Activated CD4-positive, alpha-beta memory T cell treated with anti-CD3 and anti-CD28 coated beads, Interleukin-2, amount 10 ng/mL, durations not matched to agents 7 days and 5 days (primary cell): ENCODE measurements at places on chromosomes 2 and 18. TPM values are rescaled to one million over a fixed set of nuclear protein-coding genes. Genes with fewer than 3 reads are reported as not detected.

The INPP5D gene
- 157 TPM for total RNA-seq

The FMNL2 gene
- 1.0 TPM for total RNA-seq

The IL36A gene
- not detected for total RNA-seq

The KCNS3 gene
- total RNA-seq, result not detected

The THAP4 gene
- 31.9 TPM for total RNA-seq

The NEURL3 gene
- 1.0 TPM for total RNA-seq

The CGREF1 gene
- 1.2 TPM for total RNA-seq

The MAPRE3 gene
- 2.7 TPM for total RNA-seq

The ITGA4 gene
- total RNA-seq, result 265 TPM

The CACNB4 gene
- 0.28 TPM for total RNA-seq

The AOX1 gene
- total RNA-seq, result 0.05 TPM

DNA sequence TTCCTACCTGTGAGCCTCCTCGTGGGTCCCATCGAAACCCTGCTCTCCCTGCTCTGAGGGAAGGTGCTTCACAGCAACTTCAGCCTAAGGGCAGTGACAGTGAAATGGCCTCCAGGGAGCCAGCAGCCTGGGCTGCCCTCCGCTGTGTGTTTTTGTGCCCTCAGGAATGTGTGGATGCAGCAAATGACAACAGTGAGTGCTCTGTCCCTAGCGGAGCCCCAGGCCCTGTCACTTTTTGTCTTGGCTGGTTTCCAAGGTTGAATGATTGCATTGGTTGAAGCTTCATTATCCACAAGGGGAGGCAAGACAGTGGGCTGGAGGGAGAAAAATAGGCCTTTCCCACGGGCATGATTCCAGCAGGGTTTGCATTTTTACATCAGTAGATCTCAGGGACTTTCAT is 42.9 kb downstream of the STON1 start:
- H3K27me3 ChIP-seq, result no peaks in the 10 kb centered on the region
- peaks cover 4% of the 10 kb centered on the region for H3K36me3 ChIP-seq
- H3K4me3 ChIP-seq, result no peak overlapping the region
- H3K27ac ChIP-seq, result no peak overlapping the region

- no peak for DNase-seq
- H3K4me1 ChIP-seq, result no peaks in the 10 kb centered on the region
- no peak overlapping the region for H3K4me3 ChIP-seq
- peaks cover 24% of the 10 kb centered on the region for H3K36me3 ChIP-seq
Measured at GRCh38 chr2:69395866-69396265, 8.8 kb upstream of the GFPT1 start.

GRCh38 chr2:53509831-53510388 is 257.7 kb upstream of the CHAC2 start:
- H3K27ac ChIP-seq, result no peak overlapping the region
- peaks cover under 1% of the 10 kb centered on the region for H3K27me3 ChIP-seq
- DNase-seq, result no peak
- H3K36me3 ChIP-seq, result no peaks in the 10 kb centered on the region
- H3K4me3 ChIP-seq, result no peak overlapping the region

DNA sequence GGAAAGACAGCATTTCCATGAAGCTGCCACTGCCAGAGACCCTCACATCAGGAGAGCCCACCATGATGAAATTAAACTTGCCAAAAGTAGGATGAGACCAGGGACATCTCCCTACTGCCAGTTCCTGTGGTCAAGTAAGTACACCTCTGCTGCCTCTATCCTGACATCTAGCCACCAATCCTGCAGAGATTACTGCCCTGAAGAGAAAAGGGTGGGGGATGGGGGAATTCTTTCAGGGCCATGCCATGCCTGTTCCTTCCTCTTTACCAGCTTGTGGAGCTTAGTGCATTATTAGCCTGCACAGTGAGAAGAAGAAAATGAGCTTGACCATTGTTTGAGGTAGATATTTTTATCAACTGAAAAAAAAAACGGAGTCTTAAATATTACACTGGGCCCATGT is 397.2 kb upstream of the CDH2 start:
- no peaks in the 10 kb centered on the region for H3K27me3 ChIP-seq
- H3K27ac ChIP-seq, result no peak overlapping the region
- DNase-seq, result no peak
- no peaks in the 10 kb centered on the region for H3K36me3 ChIP-seq
- H3K4me1 ChIP-seq, result no peaks in the 10 kb centered on the region
- H3K4me3 ChIP-seq, result no peak overlapping the region

GRCh38 chr18:35592298-35592697 is 10.8 kb downstream of the GALNT1 start:
- no peak overlapping the region for H3K4me3 ChIP-seq
- H3K27me3 ChIP-seq, result no peaks in the 10 kb centered on the region
- no peak for DNase-seq
- no peak overlapping the region for H3K27ac ChIP-seq
- H3K4me1 ChIP-seq, result peaks cover 6% of the 10 kb centered on the region
- H3K36me3 ChIP-seq, result peaks cover 18% of the 10 kb centered on the region

DNA sequence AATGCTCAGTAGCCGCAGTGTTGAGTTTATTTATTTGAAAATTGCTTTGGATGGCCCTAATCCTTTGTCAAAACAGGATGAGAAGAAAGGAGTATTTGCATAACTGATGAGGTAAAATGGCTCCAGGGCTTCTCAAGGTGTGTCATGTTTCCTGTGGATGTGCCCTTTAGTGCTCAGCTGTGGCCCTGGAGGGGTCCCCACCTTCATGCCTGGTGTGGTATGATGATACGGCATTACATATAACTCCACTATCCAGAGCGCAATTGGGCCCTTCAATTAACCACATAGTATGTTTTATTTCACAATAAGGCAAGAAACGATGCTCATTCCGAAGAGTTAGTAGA is 39.8 kb upstream of the TMEM178A start:
- no peaks in the 10 kb centered on the region for H3K36me3 ChIP-seq
- H3K27ac ChIP-seq, result no peak overlapping the region
- H3K4me3 ChIP-seq, result no peak overlapping the region
- H3K27me3 ChIP-seq, result peaks cover 11% of the 10 kb centered on the region
- H3K4me1 ChIP-seq, result no peaks in the 10 kb centered on the region

DNA sequence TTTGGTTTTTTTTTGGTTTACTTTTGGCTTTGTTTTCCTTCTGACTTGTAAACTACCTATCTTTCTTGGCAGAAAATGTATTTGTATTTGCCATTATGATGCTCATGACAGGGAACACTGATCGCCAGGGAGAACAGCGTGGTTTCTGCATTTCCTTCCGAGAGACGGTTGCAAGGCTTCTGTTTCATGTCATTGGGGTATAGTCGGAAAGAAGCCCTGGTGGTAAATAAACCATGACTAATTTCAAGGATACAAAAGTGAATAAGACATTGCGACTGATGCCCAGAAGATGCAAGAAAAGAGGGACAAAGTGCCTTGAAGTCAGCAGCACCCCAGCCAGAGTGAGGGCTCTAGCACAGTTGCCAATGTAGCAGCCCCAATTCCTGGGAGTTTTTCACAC is 4.2 kb upstream of the CAPN14 start:
- H3K4me1 ChIP-seq, result peaks cover 41% of the 10 kb centered on the region
- H3K27me3 ChIP-seq, result peaks cover 8% of the 10 kb centered on the region
- H3K36me3 ChIP-seq, result no peaks in the 10 kb centered on the region
- H3K27ac ChIP-seq, result no peak overlapping the region
- no peak overlapping the region for H3K4me3 ChIP-seq

- H3K36me3 ChIP-seq, result no peaks in the 10 kb centered on the region
- DNase-seq, result no peak
- H3K4me3 ChIP-seq, result no peak overlapping the region
- H3K27ac ChIP-seq, result no peak overlapping the region
- H3K4me1 ChIP-seq, result peaks cover 3% of the 10 kb centered on the region
Measured at GRCh38 chr2:190804182-190804795, 76.3 kb upstream of the GLS start.

DNA sequence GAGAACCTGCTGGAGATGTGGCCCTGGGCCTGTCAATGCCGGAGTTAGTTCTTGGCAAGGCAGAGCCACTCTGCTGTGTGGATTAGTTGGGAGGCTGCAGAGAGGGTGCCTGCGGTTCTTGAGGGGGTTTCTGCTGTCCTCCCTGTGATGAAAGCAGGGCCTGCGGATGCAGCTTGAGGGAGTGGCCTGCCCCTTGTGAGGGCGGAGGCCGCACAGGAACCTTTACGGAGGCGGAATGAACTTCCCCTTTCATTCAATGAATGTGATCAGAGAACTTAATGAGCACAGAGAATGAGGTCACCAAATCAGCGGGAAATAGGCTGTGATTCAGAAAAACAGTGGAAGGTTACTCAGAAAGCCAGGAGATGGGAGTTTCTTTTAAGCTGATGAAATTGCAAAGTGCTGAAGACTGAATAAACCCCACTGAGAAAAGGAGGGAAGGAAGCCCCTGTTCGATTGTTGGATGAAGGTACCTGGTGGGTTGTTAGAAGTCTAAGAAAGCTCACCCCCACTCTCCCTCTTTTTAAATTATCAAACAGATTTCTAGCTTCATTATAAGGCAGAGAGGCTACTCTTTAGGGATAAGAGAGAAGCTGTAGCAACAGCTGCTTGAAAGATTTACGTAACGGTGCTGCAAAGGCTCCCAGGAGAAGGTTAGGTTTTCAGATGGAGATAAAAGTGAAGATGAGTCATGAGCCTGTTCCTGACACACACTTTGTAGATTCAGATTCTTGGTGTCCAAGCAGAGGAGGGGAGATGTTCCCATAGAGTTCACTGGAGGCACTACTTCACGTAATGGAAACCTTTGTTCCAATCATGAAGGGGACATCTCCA is 47.4 kb downstream of the VWA3B start:
- no peaks in the 10 kb centered on the region for H3K36me3 ChIP-seq
- no peak overlapping the region for H3K27ac ChIP-seq
- DNase-seq, result peak; percentile 35
- H3K4me1 ChIP-seq, result peaks cover 18% of the 10 kb centered on the region
- H3K4me3 ChIP-seq, result no peak overlapping the region

- no peak for DNase-seq
- no peaks in the 10 kb centered on the region for H3K27me3 ChIP-seq
- no peaks in the 10 kb centered on the region for H3K36me3 ChIP-seq
- no peak overlapping the region for H3K27ac ChIP-seq
- H3K4me1 ChIP-seq, result no peaks in the 10 kb centered on the region
Measured at GRCh38 chr2:106944215-106944614, 58.2 kb upstream of the ST6GAL2 start.

GRCh38 chr18:77086656-77087392 is 45.8 kb downstream of the MBP start:
- H3K4me1 ChIP-seq, result peaks cover 55% of the 10 kb centered on the region
- H3K36me3 ChIP-seq, result peaks cover 61% of the 10 kb centered on the region
- H3K27ac ChIP-seq, result no peak overlapping the region
- H3K27me3 ChIP-seq, result no peaks in the 10 kb centered on the region
- no peak overlapping the region for H3K4me3 ChIP-seq

GRCh38 chr2:234334756-234335155 is 162.1 kb downstream of the ARL4C start:
- peaks cover 11% of the 10 kb centered on the region for H3K36me3 ChIP-seq
- no peaks in the 10 kb centered on the region for H3K27me3 ChIP-seq
- H3K4me1 ChIP-seq, result peaks cover 31% of the 10 kb centered on the region
- H3K4me3 ChIP-seq, result no peak overlapping the region
- no peak overlapping the region for H3K27ac ChIP-seq
- DNase-seq, result no peak

GRCh38 chr18:38318416-38318815 is 752.8 kb upstream of the CELF4 start:
- no peaks in the 10 kb centered on the region for H3K36me3 ChIP-seq
- no peaks in the 10 kb centered on the region for H3K27me3 ChIP-seq
- no peak overlapping the region for H3K4me3 ChIP-seq

DNA sequence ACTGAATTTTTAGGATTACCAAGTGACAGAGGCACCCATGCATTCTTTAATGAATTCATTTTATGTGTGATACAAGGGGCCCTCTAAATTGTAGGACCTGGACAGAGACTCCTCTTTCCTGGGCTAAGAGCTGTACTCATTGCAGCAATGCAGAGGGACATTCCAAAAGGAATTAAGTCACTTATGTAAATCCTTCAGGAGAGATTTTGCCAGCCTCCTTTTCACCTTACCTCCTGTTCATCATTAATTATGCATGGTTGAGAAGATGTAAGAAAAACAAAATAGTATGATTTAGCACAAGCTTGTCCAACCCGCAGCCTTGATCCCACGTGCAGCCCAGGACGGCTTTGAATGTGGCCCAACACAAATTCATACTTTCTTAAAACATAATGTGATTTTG is 84.5 kb upstream of the TANK start:
- no peak for DNase-seq
- H3K4me1 ChIP-seq, result peaks cover 46% of the 10 kb centered on the region
- no peak overlapping the region for H3K4me3 ChIP-seq
- H3K27me3 ChIP-seq, result no peaks in the 10 kb centered on the region
- H3K27ac ChIP-seq, result no peak overlapping the region

GRCh38 chr2:193549661-193550060 is 1354.9 kb upstream of the TMEFF2 start:
- H3K27me3 ChIP-seq, result no peaks in the 10 kb centered on the region
- no peaks in the 10 kb centered on the region for H3K36me3 ChIP-seq
- no peak overlapping the region for H3K27ac ChIP-seq
- H3K4me1 ChIP-seq, result no peaks in the 10 kb centered on the region
- no peak overlapping the region for H3K4me3 ChIP-seq
- DNase-seq, result no peak

DNA sequence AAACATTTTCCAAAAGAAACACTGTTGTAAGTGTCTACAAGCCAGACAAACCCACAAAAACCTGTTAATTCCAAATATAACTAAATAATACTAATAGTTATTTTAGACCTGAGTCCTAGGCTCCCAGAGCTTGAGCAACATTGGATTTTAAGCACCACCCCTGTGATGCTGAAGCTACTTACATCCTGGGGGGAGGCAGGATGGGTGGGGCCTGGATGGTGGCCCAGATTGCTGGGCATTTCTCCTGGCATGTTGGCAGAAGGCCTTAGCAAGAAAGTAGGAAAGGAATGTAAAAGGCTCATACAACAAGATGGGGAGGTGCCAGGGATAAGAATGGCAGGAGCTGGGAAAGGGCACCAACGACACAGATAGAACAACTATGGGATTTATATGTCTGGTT is 50.7 kb upstream of the OTX1 start:
- H3K4me3 ChIP-seq, result no peak overlapping the region
- no peak for DNase-seq
- H3K36me3 ChIP-seq, result peaks cover 2% of the 10 kb centered on the region
- H3K27me3 ChIP-seq, result no peaks in the 10 kb centered on the region
- no peaks in the 10 kb centered on the region for H3K4me1 ChIP-seq

- no peaks in the 10 kb centered on the region for H3K27me3 ChIP-seq
- H3K36me3 ChIP-seq, result no peaks in the 10 kb centered on the region
- H3K27ac ChIP-seq, result no peak overlapping the region
- H3K4me3 ChIP-seq, result no peak overlapping the region
- H3K4me1 ChIP-seq, result no peaks in the 10 kb centered on the region
- no peak for DNase-seq
Measured at GRCh38 chr2:215654148-215654819, 218.4 kb upstream of the FN1 start.

- H3K36me3 ChIP-seq, result no peaks in the 10 kb centered on the region
- H3K4me3 ChIP-seq, result no peak overlapping the region
- no peak overlapping the region for H3K27ac ChIP-seq
- no peaks in the 10 kb centered on the region for H3K27me3 ChIP-seq
Measured at GRCh38 chr2:125711075-125711474, 944.9 kb upstream of the GYPC start.

GRCh38 chr2:223880796-223881195 is 43.4 kb upstream of the AP1S3 start:
- H3K4me1 ChIP-seq, result peaks cover 19% of the 10 kb centered on the region
- peak overlapping the region; percentile 77 for H3K27ac ChIP-seq
- DNase-seq, result no peak
- H3K4me3 ChIP-seq, result no peak overlapping the region

- no peak overlapping the region for H3K27ac ChIP-seq
- no peaks in the 10 kb centered on the region for H3K4me1 ChIP-seq
- H3K36me3 ChIP-seq, result no peaks in the 10 kb centered on the region
- no peak overlapping the region for H3K4me3 ChIP-seq
Measured at GRCh38 chr2:174198846-174199564, 49.3 kb downstream of the OLA1 start.

GRCh38 chr18:54284981-54285785 is 15.9 kb downstream of the POLI start:
- peak overlapping the region; percentile 80 for H3K27ac ChIP-seq
- H3K4me3 ChIP-seq, result no peak overlapping the region
- peaks cover 48% of the 10 kb centered on the region for H3K36me3 ChIP-seq
- peaks cover 24% of the 10 kb centered on the region for H3K4me1 ChIP-seq
- DNase-seq, result peak; percentile 79
